HCEC 1CT (cell line): ENCODE measurements at places on chromosomes 6 and 20.
A peak's percentile ranks its signal among the peaks of the same experiment; 100 is the strongest.

DNA sequence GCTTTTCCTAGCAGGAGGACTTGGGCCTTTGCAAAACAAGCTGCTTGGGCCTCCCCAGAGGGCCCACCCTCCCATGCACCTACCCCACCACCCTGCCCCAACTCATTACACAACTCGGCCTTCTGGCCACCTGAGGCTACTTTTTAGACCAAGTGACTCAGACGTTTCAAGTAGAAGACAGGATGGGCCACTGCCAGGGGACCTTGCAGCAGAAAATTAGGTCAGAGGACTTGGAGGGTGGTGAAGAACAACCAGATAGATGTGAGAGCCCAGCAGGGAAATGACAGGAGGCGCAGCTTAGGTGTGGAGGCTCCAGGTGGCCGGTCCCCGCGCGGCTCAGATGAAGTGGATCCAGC is 1.4 kb downstream of the PPP1R3D start:
- no peak for DNase-seq

DNA sequence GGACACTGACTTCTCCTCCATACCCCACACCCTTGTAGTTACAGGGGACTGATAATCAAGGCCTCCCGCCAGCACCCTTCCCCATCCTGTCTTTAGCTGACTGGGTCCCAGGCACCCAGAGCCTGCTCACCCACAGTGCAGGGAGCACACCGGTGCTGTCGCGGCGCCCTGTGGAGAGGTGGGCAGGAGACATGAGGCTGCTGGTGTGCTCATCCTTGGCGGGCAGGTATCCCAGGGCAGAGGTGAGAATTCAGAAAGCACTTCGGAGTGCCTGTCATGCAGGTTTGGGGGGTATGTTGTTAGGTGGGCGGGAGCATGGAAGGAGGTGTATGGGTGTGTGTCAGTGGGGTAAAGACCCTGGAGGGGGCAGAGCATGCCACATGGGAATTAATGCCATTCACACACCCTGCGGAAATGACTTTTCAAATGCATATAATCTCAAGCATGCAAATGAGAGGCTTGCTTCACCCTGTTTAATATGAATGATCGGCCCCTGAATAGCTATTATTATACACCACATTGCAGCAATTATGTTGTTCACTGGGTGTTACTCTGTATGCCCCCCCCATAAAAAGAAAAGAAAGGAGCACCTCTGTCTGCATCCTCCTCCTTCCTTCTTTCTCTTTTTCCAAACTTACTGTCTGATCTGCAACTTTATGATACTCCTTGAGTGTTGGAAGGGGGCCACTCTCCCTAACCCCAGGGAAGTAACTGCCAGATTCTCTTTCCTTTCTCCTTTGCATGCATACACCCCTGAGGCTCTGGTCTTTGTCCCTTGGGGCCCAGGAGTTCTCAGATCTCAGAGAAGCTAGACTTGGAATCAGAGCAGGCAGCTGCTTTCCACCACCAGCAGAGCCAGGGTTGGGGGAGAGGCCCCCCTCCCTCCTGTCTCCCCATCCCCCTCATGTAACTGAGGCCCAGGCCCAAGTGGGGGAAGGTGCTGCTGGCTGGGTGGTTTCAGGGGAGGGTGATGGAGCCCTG is 16.0 kb downstream of the FOXP4 start:
- DNase-seq: no peak

GRCh38 chr6:155382338-155382685 is 68.0 kb upstream of the TFB1M start:
- DNase-seq: peak; percentile 94

- no peak for DNase-seq
Measured at GRCh38 chr20:40706977-40707582, 18.0 kb upstream of the MAFB start.

- DNase-seq: peak; percentile 77
Measured at GRCh38 chr20:10447028-10447427, 11.9 kb downstream of the SLX4IP start.

DNA sequence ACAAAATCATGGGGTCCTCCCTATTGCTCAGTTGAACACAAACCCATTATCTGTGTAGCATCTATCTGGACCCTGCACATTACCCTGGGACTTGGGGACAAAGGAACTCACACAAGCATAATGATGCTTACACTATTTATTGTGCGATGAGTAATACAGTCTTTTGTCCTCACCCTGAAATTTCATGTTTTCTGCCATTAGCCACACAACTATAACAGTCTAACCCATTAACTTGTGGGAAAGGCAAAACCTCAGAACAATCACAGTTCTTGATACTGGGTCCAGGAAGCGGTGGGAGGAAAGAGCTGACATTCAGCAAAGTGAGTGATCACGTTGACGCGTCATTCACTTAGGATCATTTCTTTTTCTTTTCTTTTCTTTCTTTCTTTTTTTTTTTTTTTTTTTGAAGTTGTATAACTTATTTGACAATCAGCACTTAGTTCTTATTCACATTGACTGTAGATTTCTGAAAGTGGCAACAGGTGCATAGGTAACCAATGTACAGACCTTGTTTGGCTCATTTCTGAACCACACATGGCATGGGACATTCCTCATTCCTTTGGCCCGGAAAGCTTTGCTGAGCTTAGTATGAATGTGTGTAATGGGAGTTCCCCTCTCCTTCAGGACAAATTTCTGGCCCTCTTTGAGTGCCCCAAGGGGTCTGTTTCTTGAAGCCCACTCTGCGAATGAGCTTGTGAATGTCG is 94.8 kb upstream of the CNKSR3 start:
- no peak for DNase-seq

DNA sequence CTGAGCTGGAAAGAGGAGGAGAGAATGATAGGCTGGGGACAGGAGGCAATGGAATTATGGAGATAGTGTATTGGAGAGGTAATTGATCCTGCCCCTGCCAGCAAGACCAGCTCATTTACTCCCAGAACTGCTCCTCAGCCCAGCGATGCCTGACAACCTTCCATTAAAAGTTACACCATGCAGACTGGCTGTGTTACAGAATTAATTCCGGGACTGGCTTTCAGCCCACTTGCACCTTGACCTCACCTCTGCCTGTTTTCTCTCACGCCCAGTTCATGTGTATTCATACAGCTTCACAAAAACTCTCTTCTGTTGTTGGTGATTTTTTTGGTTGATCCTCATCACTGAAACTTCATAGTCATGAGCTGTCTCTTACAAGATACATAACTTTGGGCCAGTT is 207.3 kb downstream of the PLCB1 start:
- DNase-seq: no peak

GRCh38 chr20:58194175-58194791 is 34.2 kb downstream of the ANKRD60 start:
- no peak for DNase-seq

- no peak for DNase-seq
Measured at GRCh38 chr20:24236963-24237362, 232.5 kb upstream of the SYNDIG1 start.

DNA sequence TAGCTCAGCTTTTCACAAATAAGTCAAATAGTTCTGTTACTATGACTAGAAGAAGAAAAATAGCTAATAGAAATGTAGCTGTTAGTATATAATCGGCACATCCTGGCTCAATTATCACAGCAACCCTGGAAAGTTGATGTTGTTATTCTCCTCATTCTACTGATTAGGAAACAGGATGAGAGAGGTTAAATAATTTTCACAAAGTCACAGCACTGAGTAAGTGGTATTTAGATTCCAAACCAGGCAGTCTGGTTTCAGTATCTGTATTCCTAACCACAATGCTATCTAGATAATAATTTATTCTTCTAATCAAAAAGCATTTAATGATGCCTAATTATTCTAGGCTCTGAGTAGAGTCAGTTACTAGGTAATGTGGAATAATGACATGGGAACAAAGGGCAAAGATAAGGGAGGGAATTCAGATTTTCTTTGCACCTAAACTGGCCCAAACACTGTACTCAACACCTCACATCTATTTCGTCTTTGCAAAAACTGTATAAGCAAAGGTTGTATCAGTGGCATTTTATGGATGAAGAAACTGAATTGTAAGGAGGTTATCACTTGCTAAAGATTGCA is 51.3 kb downstream of the PDE7B start:
- peak; percentile 9 for DNase-seq

GRCh38 chr6:168835991-168836390 is 395.0 kb downstream of the SMOC2 start:
- DNase-seq: no peak

- DNase-seq: no peak
Measured at GRCh38 chr6:98842342-98843180, 8.2 kb downstream of the POU3F2 start.

DNA sequence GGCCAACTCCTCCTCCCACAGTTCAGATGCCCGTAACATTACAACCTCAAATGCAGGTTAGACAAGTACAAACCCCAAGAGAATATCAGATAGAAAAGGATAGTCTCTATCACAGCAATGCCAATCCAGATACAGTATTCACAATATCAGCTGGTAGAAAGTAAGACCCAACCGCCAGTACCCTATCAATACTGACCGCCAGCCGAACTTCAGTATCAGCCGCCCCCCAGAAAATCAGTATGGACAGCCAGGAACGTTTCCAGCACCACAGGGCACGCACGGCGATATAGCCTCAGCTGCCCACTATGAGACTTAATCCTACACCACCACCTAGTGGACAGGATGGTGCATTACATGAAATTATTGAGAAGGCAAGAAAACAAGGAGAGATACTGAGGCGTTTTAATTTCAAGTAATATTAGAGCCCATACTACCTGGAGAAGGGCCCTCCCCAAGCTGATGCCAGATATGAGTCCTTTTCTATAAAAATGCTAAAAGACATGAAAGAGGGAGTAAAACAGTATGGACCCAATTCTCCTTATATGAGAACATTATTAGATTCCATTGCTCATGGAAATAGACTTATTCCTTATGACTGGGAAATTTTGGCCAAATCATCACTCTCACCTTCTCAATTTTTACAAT is 17.6 kb upstream of the EIF2S2 start:
- peak; percentile 51 for DNase-seq

- DNase-seq: no peak
Measured at GRCh38 chr6:121856296-121856695, 420.9 kb downstream of the GJA1 start.

GRCh38 chr6:150670311-150670710 is 70.6 kb downstream of the PLEKHG1 start:
- DNase-seq: no peak

GRCh38 chr6:152435816-152436215 is 201.3 kb downstream of the SYNE1 start:
- no peak for DNase-seq

DNA sequence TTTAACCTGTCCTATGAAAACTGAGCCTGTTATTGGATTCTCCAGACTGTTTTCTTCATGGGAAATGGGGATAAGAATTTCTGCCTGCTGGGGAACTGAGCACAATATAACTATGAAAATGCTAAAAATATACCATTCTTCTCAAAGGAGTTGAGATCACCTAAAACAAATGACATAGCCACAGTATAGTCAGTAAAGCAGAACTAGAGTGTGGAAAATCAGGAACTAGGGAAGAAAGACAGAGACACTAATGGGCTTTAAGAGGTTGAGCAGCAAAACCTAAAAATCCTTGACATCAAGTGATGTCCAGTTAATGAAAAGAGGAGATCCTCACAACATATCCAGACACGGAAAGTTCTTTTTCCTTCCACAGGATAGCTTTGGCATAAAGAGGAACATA is 215.7 kb upstream of the CST7 start:
- DNase-seq: no peak
